ENCODE measurements at places on chromosomes 12 and 14.

- DNase-seq = no peak
Observed at GRCh38 chr12:131775392-131776236, 52.6 kb upstream of the MMP17 start.

DNA sequence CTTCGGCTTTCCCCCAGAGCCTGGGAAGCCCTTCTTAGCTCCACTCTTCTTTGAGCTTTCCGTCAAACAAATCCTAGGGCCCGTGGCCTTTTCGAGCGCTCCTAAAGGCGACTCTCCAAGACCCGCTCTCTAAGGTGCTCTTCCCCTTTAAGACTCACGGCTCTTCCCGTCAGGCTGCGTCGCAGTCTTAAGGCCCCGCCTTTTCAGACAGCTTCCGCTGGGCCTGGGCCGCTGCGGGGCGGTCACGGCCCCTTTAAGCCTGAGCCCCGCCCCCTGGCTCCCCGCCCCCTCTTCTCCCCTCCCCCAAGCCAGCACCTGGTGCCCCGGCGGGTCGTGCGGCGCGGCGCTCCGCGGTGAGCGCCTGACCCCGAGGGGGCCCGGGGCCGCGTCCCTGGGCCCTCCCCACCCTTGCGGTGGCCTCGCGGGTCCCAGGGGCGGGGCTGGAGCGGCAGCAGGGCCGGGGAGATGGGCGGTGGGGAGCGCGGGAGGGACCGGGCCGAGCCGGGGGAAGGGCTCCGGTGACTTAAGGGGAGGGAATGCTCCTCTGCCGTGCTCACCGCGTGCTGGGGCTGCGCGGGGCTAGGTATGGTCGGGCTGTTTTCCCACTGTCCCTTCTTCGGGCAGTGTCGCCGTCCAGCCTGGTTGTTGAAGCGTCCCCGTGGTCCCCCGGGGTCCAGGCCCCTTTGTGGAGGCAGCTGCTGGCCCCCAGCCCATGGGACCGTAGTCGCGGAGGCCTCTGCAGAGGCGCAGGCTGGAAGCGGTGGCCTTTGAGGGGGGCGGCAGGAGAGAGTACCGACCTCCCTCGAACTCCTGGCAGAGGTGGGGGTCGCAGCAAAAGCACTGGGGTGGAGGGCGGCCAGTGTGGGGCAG is at the start of gene PEX5:
Gene PEX5 (plus strand): TSS at position 289 of the 870 bp plus-strand sequence. CDS start 692 bp downstream, outside the sequence.
- peak; percentile 74 for DNase-seq

DNA sequence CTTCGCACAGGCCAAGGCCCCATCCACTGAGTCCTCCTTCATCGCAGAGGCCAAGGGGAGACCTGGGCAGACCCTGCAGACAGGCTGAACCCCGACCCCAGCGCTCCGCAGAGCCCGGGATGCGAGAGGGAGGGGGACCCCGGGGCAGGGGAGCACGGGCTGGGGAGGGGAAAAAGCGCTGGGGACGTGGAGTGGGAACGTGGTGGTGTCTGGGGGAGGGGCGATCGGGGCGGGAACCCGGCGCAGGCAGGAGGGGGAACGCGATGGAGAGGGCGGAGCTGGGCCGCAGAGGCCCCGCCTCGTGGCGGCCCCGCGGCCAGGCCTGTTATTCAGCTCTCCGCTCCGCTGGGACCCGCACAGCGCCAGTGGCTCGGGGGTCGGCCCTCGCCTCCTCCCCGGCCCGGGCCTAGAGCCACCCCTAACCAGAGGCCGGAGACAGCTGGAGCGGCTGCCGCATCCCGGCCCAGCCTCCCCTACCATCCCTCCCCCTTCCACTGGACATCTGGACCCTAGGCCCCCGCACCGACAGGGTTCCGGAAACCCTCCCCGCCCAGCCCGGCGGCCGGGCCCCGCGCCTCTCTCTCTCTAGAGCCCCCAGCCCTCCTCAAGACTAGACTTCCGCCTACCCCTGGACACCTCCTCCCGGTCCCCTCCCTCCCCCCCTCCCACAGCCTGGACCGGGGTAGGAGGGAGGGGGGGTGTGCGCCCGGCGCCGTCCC is at the start of gene ARHGEF25:
Gene ARHGEF25 (plus strand): TSS at position 328 of the 719 bp plus-strand sequence. CDS start 460 bp downstream, outside the sequence.
- DNase-seq = peak; percentile 56

GRCh38 chr12:30106204-30106965 is 322.6 kb upstream of the TMTC1 start:
- no peak for DNase-seq

DNA sequence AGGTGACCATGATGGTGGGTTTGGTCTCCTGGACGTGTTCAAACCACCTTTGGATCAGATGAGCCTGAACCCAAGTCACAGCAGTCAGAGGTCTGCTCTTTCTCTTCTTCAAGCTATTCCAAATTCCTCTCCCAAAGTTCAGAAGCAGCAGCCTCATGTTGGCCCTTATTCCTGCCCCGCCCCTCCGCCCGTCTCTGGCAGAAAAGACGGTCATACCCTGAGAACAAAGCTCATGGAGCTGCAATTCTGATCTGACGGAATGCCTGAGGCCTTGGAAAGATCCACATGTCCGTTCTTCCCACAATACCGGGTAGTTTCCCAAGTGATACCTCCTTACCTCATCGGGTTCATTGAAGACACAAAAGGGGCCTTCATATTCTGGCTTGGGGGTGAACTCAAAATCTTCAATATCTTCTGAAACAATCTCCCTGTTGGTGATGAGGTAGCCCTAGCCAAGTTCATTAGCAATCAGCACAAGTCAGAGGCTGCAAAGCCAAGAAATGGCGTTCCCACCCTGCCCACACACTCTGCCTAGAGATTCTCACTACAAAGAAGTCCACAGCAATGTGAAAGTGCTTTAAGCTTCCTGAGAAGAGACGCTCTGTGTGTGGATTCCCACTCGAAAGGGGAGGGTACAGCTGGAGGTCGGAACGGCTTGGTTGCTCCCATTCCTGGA is 11.2 kb downstream of the POLE start:
- no peak for DNase-seq

DNA sequence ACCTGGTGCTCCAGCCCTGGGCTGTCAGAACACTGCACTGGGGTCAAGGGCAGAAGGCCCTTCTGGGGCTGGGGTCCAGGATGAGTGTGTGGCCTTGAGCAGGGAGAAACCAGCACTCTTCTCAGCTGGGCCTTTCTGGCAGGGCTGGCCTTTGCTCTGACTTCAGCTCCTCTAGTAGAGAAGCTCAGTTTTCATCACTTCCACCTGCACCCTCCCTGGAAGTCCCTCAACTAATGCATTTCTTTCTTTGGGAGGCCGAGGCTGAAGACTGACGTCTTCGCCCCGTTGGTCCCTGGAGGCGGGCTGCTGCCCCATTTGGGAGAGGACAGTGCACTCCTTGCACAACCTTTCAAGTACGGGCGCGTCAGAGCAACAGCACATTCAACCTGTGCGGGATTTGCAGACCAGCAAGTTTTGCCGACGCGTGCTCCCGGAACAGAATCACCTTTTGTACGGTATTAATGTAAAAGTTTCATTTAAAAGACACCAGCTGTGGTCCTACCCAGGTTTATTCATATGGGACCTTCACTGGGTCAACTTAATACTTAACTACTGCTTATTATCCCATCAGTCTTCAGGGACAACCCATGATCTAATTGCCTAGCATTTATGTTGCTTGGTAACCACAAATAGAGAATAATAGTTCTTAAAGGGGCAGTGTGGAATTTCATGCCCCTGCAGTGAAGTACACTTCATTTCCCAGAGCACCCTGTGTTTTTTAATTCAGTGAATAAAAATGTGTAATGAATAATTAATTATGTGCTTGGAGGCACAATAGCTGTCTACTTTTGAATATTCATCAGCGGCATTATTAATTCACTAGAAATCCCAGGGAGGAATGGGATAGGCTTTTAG is 134.8 kb upstream of the VRK1 start:
- no peak for DNase-seq

DNA sequence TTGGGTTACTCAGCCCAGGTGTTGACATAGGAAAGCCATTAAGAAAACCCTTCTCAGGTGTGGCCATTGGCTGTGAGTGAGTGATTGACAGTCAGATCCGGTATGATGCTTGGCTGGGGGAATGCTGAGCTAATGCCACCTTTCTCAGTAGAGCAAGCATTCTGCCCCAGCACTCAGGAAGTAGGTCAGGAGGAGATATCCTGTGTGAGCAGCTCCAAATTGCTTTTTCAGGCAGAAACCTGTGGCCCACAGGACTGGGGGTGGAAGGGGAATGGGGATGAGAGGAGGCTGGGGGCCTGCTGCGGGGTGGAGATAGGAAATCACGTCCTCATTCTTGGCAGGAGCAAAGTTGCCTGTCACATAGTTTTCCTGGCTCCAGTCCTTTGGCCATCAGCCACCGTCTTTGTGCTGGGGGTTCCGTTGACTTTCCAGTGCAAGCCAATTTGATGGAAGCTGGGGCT is 55.7 kb downstream of the NINJ2 start:
- no peak for DNase-seq

- no peak for DNase-seq
Observed at GRCh38 chr12:106897981-106898901, 57.5 kb upstream of the TMEM263 start.

DNA sequence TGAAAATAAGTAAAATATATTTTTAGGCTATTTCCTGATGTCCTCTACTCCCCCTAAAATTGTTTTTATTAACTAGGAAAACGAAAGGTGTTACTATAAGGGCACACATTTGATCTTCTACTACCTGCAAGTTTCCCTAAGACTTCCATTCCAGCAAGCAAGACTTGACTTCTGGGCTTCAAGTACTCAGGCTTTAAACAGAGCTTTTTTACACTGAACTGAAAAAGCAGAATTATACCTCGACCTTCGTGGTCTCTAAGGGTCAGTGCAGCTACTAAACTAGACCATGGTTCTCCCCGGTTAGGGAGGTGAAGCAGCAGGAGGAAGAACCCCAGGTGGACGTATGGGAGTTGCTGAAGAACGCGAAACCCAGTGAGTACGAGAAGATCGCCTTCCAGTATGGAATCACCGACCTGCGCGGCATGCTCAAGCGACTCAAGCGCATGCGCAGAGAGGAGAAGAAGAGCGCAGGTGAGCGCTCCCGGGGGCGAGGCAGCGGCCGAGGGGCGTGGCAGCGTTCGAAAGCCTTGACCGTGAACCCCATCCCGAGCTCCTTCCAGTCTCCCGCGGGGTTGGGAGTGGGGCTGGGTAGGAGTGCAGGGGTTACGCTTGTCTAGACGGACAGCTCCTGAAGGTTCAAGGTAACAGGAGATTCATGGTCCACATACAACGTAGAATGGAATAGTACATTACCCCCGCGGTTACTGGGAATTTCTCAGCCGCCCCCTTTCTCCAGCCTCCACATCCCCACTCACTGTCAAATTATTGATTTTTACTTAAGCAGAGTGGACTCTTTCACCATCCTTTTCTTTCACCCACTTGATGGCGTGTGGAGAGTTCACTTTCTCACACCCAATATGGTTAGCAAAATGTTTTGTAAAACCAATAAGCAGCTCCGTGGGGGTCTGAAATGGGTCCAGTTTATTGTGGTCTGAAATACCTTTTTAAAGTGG is 47.6 kb downstream of the MYBPC1 start:
- no peak for DNase-seq

GRCh38 chr12:123938679-123939480 is 33.8 kb downstream of the CCDC92 start:
- DNase-seq = no peak

DNA sequence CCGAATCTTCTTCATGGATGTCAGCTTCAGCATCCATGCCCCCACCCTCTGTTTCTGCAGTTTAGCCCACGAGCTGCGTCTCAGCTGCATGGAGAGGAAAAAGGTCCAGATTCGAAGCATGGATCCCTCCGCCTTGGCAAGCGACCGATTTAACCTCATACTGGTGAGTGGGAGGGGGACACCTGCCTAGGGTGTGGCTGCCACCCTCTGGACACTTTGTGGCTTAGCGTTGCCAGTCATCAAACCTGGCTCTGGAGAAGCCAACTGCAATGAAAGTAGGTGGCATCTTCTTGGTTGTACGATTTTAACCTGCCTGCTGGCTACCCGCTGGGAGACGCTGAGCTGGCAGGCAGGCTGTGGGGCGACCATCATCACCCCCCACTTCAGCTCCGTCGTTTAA is 16.7 kb downstream of the DCAF4 start:
- no peak for DNase-seq

DNA sequence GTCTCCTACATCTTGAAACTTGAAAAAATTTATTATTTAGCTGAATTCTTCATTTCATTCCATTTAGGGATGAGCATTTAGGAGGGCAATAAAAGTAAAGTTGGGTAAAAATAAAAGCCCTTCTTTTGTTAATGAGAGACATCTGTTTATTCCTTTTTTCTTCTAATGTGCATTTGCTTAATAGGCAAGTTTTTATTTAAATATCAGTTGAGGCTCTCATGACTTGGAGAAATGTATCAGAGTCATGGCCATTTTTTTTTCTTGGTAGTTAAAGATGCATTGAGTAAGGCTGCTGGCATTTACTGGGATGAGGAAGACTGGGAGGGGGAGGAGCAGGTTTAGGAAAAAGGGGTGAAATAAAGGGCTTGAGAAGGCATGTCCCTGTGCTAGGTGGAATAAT is 609.9 kb upstream of the TMEM132C start:
- DNase-seq = no peak

GRCh38 chr14:63986789-63987533 is 134.2 kb downstream of the SYNE2 start:
- DNase-seq = no peak

DNA sequence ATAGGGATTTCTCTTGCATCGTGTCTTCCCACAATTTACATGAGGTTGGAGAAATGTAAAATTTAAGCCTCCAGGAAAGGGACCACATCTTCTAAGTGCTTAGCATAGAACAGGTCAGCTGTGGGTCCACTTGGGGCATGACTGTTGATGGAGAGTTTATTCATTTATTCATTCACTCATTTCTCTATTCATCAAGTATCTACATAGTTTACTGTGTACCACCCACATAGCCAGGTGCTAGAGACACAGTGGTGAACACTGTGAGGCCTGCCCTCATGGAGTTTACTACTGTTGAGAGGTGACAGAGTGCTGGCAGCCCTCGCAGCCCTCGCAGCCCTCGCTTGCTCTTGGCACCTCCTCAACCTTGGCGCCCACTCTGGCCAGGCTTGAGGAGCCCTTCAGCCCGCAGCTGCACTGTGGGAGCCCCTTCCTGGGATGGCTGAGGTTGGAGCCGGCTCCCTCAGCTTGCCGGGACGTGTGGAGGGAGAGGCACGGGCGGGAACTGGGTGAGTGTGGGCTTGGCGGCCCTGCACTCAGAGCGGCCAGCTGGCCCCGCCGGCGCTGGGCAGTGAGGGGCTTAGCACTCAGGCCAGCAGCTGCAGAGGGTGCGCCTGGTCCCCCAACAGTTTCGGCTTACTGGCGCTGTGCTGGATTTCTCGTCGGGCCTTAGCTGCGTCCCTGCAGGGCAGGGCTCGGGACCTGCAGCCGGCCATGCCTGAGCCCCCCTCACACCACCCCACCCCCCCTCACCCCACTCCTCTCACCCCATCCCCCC is 1.7 kb upstream of the JPH4 start:
- no peak for DNase-seq

DNA sequence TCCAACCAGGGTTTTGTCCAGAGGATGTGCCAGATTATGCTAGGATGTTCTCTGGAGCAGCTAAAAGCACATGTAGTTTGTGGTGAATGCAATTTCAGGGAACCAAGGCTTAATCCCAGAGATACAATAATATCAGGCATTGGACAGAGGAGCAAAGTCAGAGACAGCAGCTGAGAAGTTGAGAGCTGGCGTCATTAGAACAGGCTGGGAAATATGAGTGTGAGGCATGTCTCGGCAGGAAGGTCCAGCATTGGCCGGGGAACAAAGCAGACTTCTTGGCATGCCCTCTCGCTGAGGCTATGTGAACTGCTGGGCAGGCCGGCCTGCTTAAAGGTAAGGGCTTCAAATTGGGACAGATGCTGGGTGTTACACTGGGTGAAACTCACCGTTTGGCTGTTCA is 125.4 kb downstream of the CAND1 start:
- no peak for DNase-seq

All from activated CD4-positive, CD25-positive, alpha-beta regulatory T cell treated with anti-CD3 and anti-CD28 coated beads, Interleukin-2, amount 50 U/mL, for 72 hours (primary cell).